ENCODE measurements at places on chromosomes 7 and 10.

DNA sequence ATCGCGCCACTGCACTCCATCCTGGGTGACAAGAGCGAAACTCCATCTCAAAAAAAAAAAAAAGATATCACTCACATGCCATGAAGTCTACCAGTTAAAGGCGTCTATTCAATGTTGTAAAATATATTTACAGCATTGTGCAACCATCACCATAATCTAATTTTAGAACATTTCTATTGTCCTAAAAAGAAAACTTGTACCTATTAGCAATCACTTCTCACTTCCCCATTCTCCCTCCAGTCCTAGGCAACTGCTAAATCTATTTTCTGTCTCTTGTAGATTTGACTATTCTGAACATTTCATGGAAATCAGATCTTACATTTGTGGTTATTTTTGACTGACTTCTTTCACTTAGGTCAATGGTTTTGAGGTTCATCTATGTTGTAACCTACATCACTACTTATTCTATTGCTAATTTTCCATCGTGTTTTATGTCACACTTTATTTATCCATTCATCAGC is 25.2 kb upstream of the OTUD1 start:
- DNase-seq = no peak

GRCh38 chr10:120949609-120950031 is 98.5 kb downstream of the WDR11 start:
- no peak for DNase-seq

DNA sequence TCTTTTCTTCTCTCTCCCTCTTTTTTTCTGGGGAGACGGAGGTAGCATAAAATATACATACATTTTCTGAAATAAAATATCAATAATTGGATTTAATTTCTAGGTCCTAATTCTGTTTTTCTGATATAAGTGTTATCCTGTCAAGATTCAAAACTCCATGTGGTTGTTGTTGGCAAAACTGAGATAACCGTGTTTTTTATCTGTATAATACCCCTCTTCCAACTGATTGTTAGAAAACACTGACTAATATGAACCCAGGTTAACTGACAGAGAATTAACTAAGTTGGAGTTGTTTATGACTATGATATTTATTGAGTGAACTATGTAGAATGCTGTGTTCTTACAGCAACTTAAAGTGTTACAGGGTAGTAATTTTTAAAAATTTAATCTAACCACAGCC is 236.5 kb upstream of the KAT6B start:
- no peak for DNase-seq

GRCh38 chr7:101814991-101815825 is 2.2 kb upstream of the CUX1 start:
- DNase-seq = no peak

DNA sequence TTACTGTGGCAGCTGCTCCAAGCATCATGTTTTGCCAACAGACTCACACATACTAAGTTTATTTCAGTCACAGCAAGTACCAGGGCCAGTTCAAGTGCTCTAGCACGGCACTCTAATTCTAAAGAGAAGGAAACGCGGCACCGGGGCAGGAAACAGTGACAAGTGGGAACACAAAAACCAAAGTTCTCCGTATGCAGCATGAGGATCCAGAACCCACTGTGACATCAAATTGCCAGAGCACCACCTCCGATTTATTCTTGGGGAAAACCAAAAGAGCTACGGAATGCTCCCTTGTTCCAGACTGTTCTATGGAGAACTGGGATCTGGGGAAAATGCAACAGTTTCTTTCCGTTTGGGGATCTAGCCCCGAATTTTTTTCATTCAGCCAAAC is 448 bp upstream of the PTER start:
- DNase-seq = no peak

DNA sequence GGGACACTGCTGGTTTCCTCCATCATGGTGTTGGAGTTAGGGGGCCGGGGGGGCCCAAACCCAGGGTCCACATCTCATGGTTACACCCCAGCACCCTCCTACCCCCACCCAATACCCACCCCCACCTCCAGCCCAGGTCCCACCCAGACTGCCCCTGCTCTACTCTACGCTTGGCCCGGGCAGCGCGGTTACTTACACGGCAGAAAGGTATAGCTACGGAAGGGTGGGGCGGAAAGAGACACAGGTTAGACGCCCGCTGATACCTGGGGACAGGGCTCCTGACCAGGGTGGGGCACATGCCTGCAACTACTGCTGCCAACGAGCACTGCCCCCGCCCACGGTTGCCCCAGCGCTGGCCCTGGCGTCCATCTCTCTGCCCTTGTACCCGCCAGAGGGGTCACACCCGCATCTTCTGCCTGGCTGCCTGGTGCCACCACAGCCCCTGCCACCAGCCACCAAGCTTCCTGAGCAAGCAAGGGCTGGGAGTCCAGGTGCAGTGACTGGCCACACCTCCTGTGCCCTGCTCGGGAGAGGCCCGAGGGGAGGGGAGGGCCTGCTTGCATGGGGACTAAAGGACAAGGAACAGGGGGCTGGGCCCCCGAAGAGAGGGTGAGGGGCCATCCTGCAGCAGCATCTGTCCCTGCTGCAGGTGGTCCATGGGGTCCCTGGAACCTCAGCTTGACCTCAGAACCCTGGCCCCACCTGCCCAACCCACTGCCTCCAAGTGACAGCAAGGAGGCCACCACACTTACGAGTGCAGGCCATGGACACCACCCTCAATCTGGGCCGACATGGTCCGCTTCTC is 16.1 kb downstream of the IMPDH1 start:
- DNase-seq = no peak

GRCh38 chr10:93762979-93763391 is 5.2 kb downstream of the LGI1 start:
- DNase-seq = no peak

DNA sequence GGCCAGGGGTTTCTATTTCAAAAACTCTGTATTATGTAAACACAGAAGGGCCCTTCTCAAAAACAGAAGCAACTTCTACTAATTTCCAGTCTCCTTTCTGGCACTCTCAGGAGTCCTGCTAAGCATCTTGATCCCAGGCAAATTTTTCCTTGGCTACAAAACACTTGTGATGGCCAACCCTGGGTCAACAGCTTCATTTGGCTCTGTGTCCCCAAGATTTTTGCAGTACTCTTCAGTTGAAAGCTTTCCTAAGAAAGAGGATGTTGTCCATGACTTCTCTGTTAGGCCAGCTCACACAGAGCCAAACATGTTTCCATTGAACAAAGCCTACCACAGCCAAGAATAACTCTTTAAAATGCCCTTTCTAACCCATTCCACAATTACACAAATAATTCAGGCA is 99.0 kb upstream of the EGR2 start:
- DNase-seq = no peak

DNA sequence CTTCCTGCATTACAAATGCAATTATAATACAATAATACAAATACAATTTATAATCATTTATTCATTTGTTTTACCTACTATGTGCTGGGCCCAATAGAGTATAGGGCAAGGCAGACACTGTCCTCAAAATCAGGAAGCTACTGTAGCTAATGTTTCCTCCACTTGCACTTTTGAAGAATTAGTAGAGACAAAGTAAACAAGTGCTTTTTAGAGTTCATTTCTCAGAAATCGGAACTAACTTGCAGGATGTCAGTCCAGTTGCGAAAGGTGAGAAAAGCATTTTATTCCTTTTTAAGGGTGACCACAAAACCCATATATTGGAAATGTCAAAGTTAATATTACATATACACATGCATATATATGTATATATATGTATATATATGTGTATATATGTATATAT is 14.2 kb downstream of the ADRB1 start:
- DNase-seq = no peak

DNA sequence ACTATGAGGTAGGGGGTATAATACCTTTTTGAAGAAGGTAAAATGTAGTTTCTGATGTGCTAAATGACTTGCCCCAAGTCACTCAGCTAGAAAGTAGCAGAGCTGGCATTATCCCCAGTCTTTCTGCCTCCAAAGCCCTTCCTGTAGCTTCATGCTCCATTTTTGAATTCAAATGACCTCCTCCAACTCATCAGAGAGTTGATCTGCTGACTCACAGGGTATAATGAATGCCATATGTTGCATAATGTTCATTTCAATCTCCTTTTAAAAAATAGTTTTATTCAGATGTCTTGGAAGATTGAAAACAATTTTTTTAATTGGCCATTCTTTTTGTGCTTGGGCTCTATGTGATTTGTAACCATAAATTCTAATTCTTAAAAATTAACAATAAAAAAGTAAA is 272.8 kb upstream of the IMMP2L start:
- peak; percentile 15 for DNase-seq

- DNase-seq = no peak
Observed at GRCh38 chr7:149014309-149014708, 14.0 kb downstream of the PDIA4 start.

DNA sequence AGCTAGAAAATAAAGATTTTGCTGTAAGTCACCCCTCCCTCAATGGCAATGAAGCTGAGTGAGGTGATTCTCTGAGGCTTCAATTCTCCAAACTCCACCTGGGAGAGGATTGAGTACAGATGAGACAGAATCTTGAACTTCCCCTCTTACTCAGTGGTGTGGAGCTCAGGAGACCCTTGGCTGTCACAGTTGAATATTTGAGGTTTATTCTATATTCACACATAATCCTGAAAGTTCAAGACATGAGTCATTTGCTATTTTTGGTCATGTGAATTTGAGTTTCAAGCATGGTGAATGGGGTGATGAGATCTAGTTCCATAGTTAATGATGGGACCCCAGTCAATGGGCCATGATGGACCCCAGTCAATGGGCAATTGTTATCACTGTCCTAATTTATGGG is 13.9 kb upstream of the TECTB start:
- no peak for DNase-seq

DNA sequence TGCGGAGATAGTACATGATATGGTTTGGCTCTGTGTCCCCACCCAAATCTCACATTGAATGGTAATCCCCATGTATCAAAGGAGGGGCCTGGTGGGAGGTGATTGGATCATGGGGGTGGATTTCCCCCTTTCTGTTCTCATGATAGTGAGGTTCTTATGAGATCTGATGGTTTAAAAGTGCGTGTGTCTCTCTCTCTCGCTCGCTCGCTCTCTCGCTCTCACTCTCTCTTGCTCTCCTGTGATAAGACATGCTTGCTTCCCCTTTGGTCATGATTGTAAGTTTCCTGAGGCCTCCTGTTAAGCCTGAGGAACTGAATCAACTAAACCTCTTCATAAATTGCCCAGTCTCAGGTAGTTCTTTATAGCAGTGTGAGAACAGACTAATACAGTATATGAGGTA is 171.9 kb downstream of the NSUN6 start:
- DNase-seq = no peak

GRCh38 chr7:112420236-112420861 is 29.9 kb upstream of the IFRD1 start:
- no peak for DNase-seq

DNA sequence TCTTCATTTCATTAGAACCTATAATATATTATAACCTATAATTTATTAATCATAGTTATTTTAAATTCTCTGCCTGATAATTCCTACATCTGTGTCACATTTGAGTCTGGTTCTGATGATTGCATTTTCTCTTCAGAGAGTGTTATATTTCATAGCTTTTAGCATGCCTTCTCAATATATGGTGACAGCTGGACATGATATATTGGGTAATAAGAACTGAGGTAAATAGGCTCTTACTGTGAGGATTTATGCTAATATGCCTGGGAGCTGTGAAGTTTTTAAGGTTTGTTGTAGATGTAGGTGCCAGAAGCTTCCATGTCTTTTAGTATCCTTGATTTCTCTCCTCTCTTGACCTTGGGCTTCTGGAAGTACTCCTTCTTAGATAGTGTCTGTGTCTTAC is 325.9 kb upstream of the SEMA3D start:
- DNase-seq = no peak

DNA sequence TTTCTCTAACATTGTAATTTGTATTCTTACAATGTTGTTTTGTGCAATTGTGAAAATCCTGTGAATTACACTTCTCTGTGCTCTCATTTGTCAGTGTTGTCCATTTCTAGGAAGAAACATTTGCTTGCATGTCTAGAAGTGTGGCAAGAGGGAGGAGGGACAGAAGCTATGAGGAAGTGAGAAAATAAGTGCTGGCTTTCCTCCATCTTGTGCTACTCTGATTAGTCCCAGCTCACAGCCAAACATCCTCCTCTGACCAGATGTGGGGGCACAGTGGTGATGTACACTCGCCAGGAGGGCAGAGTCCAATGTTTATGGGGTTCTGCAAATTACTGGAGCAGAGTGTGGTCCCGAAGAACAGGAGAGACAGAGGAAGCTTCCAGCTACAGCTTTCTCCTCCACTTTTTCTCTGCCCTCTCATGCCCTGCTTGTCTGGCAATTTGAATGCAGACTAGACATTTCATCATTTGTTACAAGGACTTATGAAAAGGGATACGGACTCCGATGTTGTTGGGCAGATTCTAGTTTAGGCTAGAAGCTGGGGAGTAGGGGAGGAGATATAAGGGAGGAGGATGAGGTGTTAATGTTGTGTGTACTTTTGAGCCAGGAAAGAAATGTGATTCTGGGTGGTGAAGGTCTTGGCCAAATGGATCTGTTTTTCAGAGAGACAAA is 131.0 kb upstream of the C1GALT1 start:
- DNase-seq = no peak

- DNase-seq = no peak
Observed at GRCh38 chr7:1454542-1454941, 4.7 kb downstream of the MICALL2 start.

GRCh38 chr10:86960863-86961434 is 2.5 kb downstream of the SNCG start:
- DNase-seq = no peak

GRCh38 chr10:90130321-90131086 is 429.1 kb downstream of the KIF20B start:
- DNase-seq = no peak

GRCh38 chr7:127476618-127477017 is 84.1 kb upstream of the ZNF800 start:
- DNase-seq = no peak

GRCh38 chr10:31098046-31098445 is 66.4 kb upstream of the ZNF438 start:
- no peak for DNase-seq

DNA sequence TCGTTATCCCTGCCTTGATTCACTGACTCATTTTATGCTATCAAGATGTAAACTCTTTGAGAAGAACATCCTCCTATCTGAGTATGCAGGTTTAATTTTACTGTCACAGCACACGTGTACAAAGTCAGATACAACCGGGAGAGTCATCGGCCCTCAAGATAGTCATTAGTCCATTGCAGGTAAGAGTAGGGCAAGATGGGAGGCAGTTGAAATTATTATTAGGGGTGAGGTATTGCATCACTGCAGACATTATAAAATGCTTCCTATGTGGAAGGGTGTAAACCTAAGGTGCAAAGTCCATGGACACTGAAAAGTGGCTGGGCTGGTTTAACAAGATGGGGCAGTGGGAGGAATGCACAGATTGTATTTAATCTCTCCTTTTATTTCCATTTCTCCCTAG is 113.7 kb downstream of the ARL4A start:
- no peak for DNase-seq

- no peak for DNase-seq
Observed at GRCh38 chr10:19904202-19904661, 88.0 kb downstream of the PLXDC2 start.

DNA sequence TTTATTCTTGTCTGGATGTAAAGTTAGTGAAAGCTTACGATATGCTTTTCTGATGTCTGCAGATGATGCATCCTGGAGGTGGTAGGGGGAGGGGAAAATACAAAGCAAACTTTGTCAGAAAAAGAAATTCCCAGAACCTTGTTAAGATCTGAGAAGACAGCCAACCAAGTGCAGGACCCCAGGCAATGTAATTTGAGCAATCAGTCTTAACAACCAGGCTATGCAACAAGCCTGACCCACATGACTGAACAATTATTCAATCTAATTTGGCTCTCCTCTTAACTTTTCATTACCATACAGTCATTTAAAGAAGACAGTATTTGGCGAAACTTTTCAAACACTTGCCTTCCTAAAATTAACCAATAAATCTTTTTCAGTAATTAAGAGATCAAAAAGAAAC is 74.5 kb downstream of the DNAJC1 start:
- DNase-seq = no peak

- DNase-seq = peak; percentile 48
Observed at GRCh38 chr10:94125856-94126255, 132.1 kb downstream of the PLCE1 start.

Data from HS-27A (cell line).